ENCODE measurements at places on chromosomes 5 and 9.
A peak's percentile ranks its signal among the peaks of the same experiment; 100 is the strongest.

DNA sequence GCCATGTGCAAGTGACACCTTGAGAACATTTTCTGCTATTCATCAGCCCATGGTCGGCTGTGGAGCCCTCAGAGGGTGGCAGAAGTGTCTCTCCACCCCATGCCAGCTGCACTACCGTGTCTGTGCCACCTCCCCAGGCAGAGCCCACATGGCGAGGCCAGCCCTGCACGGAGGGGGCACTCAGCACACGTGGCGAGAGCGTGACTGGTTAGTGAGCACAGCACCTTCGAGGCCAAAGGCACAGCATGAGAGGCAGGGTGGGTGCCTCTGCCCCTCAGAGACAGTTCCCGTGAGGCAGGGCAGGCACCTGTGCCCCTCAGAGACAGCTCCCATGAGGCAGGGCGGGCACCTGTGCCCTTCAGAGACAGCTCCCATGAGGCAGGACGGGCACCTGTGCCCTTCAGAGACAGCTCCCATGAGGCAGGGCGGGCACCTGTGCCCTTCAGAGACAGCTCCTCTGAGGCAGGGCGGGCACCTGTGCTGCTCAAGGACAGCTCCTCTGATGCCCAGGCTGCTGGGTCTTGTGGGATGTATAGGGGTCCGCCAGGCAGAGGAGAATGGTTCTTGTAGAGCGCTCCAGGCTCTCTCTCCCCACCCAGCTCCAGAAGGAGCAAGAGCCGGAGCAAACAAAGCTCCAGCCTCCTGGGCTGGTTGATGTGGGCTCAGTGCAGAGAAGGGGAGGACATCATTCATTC, 179.8 kb upstream of the PPP1R26 start:
- no peak for DNase-seq

- DNase-seq = no peak
Observed at GRCh38 chr5:146084376-146084775, 21.0 kb downstream of the PLAC8L1 start.

GRCh38 chr5:168207450-168208029, 83.9 kb upstream of the WWC1 start:
- DNase-seq = no peak

- DNase-seq = no peak
Observed at GRCh38 chr9:126609191-126609590, 4.5 kb upstream of the LMX1B start.

GRCh38 chr5:56012281-56012963, 17.7 kb upstream of the IL6ST start:
- DNase-seq = peak; percentile 22

GRCh38 chr5:153919161-153919560, 119.5 kb downstream of the FAM114A2 start:
- DNase-seq = no peak

GRCh38 chr9:128987805-128988204, 40.3 kb downstream of the NUP188 start:
- no peak for DNase-seq

- DNase-seq = no peak
Observed at GRCh38 chr9:81636255-81636599, 53.1 kb downstream of the TLE1 start.

DNA sequence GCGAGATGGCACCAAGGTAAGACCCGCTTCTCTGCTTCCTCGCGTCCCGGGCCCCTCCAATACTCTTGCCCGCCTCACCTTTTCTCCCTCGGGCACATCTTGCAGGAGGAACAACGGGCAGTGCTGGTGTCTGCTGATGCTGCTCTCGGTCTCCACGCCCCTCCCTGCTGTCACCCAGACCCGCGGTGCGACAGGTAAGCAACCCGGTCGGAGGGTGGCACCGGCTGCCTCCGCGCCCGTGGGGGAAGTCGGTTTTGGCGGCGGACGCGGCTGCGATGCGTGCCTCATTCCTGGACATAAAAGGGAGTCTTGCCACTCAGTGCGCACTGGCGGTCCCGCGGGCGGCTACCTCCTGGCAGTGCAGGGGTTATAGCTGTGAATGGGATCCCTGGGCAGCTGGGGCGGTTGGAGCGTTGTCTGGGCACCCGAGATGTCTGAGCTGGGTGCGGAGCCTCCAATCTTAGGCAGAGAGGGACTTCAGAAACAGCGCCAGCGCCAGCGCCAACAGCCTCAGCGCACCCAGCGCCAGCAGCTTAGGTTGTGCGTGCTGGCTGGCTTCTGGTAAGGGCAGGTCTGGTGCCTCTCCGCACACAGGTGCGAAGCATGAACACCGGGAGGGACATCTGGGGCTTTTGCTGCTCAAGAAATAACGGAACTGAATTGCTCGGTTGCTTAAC, 488 bp downstream of the COL15A1 start:
- peak; percentile 36 for DNase-seq

- no peak for DNase-seq
Observed at GRCh38 chr5:6198531-6198930, 179.8 kb downstream of the MED10 start.

DNA sequence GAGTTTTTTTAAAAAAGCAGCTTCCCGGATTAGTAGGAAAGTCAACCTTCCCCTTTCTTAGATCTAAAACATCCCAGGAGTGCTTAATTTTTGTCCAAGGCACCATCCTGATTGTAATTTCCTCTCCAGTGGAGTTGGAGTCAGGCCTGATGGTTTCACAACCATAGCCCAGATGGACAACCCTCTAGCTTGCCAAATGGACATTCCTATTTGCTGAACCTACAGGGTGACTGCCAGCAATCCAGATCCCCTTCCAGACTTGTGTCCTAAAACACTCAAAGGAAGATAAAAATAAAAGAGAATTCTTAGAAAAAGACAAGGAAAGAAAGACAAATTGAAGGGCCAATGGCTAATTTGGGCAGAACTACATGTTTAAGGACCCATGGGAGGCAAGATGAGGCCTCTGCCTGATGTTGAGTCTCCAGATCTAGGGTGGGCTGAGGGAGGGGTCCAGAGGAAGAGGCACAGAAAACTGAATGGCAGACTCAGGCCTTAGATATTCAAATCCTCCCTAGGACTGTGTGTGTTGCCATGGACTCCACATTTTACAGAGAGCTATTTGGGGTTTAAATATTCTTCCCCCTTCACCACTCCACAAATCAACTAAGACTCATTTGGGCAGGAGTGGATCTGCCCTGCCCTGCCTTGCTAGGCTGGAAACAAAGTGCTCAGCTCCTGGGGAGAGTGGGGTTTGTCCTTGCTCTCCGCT, 38.5 kb upstream of the SLC44A1 start:
- peak; percentile 41 for DNase-seq

DNA sequence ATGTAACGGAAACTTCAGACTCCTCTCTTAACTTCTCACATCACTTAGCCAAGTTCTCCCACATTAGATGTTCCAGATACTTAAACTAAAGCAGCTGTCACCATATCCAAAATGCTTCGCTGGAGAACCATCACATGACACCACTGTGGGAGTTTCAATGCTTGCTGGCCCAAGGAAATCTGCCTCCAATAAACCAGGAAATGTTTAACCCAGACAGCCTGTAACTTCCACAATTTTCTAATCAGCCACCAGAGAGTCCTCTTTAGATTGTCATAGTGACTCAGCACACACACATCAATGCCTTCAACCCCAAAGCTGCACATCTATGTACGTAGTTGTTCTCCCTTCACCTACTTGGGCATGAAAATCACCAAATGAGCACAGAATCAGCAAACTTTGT, 118.7 kb downstream of the LPAR1 start:
- no peak for DNase-seq

GRCh38 chr9:133273098-133273497, 1.9 kb downstream of the ABO start:
- no peak for DNase-seq

DNA sequence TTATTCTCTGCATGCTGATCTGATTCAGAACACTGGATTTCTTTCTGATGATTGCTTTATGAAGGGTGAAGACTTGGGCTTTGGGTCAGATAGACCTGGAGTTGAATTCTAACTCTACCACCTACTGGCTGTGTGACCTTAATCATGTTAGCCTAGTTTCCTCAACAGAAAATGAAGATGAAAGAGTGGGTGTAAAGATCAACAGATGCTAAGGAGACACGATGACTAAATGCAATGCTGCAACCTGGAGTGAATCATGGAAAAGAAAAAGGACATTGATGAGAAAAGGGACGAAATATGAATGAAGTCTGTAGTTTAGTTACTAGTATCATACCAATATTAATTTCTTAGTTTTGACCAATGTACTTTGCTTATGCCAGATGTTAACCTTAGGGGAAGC, 27.8 kb upstream of the DENND1A start:
- no peak for DNase-seq

DNA sequence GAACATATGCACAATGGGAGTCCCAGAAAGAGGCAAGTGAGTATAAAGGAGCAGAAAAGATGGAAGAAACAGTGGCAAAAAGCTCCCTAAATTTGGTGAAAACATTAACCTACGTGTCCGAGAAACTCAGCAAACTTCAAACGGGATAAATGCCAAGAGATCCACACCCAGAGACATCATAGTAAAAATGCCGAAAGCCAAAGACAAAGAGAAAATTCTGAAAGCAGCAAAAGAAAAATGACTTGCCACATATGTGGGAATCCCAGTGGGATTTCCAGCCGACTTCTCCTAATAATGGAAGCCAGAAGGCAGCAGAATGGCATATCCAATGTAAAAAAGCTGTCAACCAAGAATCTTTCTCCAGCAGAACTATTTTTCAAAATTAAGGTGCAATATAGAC, 101.2 kb downstream of the ADAMTS2 start:
- DNase-seq = no peak

- DNase-seq = no peak
Observed at GRCh38 chr5:115811406-115811805, 5.1 kb downstream of the CDO1 start.

- DNase-seq = no peak
Observed at GRCh38 chr9:71634752-71635151, 133.6 kb downstream of the CEMIP2 start.

DNA sequence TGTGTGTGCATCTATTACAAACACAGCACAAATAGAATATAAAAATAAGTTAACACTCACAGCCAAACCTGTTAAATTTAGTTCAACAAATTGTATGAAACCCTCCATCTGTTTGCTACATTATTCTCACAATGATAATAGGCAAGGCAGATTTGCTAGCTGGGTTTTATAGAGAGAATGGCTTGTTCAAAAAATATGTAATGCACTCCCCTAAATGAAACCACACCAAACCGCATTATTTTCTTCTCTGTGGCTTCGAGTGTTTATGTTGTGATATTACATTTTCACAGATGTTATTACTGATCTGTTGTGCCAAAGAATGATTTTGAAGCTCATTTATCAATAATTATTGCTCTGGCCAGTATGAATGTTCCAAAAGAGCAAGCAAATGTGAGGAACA, 92.9 kb downstream of the SPATA31D1 start:
- no peak for DNase-seq

GRCh38 chr5:158014372-158014771, 155.4 kb upstream of the CLINT1 start:
- no peak for DNase-seq

GRCh38 chr9:35070823-35071813, 1.3 kb downstream of the VCP start:
- no peak for DNase-seq

GRCh38 chr9:99158629-99159028, 53.7 kb downstream of the TGFBR1 start:
- DNase-seq = no peak

DNA sequence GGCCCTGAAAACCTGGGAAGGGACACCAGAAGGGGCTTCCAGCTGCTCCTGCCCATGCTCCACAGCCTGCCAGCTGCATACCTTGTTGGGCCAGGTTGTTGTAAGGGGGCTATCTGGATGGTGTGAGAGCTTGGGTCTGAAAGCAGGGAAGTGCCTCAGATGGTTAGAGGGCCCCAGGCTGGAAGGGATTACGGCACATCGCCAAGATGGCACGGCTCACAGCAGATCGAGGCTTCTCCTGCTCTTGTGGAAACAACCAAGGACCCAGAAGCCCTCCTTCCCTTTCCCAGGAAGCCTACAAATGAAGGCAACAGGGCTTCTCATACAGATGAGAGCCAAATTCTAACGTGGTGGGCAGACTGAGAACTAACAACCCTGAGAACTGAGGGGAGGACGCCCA, 121.7 kb upstream of the ADCY2 start:
- no peak for DNase-seq

- DNase-seq = no peak
Observed at GRCh38 chr5:60372786-60373185, 327.2 kb downstream of the DEPDC1B start.

- no peak for DNase-seq
Observed at GRCh38 chr5:389197-389821, 53.7 kb upstream of the EXOC3 start.

GRCh38 chr9:69993110-69993509, 50.5 kb upstream of the MAMDC2 start:
- DNase-seq = no peak

DNA sequence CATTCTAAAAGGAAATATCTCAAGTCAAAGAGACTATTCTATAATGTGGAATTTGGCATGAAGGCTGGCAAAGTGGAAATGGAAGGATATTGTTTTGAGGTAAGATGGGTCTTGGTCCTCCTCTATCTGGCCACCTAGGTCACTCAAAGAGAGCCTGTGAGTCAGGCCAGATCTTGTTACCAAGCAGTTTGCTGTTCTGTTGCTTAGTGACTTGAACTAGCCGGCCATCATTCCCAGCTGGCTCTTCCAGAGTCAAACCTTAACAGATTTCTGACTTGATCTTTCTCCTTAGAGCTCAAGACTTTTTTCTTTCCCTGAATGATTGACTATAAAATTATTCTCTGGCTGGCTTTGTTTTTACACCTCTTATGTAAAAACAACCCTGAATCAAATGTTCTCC, 136.1 kb downstream of the PDE4D start:
- no peak for DNase-seq

GRCh38 chr5:108940506-108940905, 192.8 kb downstream of the FER start:
- no peak for DNase-seq

- peak; percentile 64 for DNase-seq
Observed at GRCh38 chr9:77648234-77649108, at the start of gene GNA14. TSS of gene GNA14 (minus strand) at chr9:77648322. CDS start at chr9:77647793, 529 bp downstream.

DNA sequence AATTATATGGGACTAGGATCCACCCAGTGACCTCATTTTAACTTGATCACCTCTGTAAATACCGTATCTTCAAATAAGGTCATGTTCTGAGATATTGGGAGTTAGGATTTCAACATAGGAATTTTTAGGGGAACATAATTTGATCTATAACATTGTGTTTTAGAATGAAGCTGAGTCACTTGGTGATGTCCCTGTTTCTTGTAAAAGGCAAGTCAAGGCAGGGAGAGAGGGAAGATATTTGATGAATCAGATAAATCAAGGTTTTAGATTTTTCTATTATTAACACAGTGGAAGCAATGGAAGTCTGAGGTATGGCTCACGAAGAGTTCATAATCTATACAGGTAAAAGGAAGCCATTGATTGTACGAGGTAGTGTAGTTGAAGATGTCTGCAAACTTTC, 11.8 kb upstream of the GPR151 start:
- DNase-seq = no peak

DNA sequence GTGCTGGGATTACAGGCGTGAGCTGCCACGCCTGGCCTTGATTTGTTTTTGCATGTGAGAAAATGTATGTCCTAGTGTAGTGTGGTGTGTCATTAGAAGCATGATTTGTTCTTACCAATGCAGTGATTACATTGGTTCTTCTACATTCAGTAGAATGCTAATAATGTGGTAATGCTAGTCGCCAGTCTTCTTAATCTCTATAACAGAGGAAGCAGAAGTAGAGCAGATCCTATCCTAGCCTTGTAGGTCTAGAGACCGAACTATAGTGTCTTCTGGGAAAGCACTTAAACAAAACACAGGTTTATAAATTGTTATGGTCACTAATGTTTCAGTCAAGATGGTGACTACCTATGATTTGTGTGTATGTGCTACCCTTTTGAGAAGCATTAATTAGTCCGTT, 197.5 kb upstream of the DMRT1 start:
- DNase-seq = no peak

GRCh38 chr5:66516550-66516949, 79.6 kb upstream of the MAST4 start:
- no peak for DNase-seq

Data from left ventricle myocardium inferior (tissue), 1 donor.